ENCODE measurements at places on chromosomes 13 and 19.

GRCh38 chr13:61410669-61411297, 4.9 kb downstream of the PCDH20 start:
- DNase-seq: no peak

GRCh38 chr13:97506511-97506910, 72.5 kb downstream of the RAP2A start:
- no peak for DNase-seq

GRCh38 chr19:29551774-29552173, 26.0 kb downstream of the VSTM2B start:
- no peak for DNase-seq

GRCh38 chr13:36355632-36356031, 9.4 kb upstream of the SPART start:
- no peak for DNase-seq

- DNase-seq: no peak
Measured at GRCh38 chr13:27969082-27969865, at the start of gene CDX2. Gene CDX2, minus strand, starts transcription at chr13:27969315. Its CDS starts 309 bp downstream, at chr13:27969006.

DNA sequence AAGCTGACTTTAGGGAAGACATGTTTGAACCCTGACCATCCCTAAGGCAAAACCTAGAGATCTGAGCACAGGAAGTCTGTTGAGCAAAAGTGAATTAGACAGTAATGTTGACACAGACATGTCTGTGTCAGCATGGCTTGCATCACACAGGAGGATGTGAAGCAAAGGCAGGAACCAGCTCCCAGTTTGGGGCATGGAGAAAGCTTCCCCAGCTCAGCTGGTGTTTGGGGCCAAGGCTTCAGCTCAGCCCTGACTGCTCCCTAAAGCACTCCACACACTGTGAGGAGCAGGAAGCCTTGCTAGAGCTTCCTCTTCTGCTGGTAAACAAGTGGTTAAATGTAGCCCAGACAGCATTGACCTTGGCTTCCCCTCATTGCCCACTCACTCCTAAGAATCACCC, 153.8 kb upstream of the UBL3 start:
- DNase-seq: no peak

- DNase-seq: no peak
Measured at GRCh38 chr13:97174638-97175037, 47.5 kb upstream of the MBNL2 start.

Data from NCI-H2107 (cell line).